ENCODE measurements at places on chromosomes 11 and 22. TPM values are rescaled to one million over a fixed set of nuclear protein-coding genes. Genes with fewer than 3 reads are reported as not detected.

Gene BTBD10
- 25.7 TPM for total RNA-seq

Gene SLC22A9
- total RNA-seq, result not detected

Gene TMPRSS6
- 1.1 TPM for total RNA-seq

Gene TPH1
- total RNA-seq, result 0.21 TPM

Gene SHANK2
- not detected for total RNA-seq

Gene SHISA8
- not detected for total RNA-seq

Gene FADD
- 37.8 TPM for total RNA-seq

Gene OR51I1
- total RNA-seq, result not detected

DNA sequence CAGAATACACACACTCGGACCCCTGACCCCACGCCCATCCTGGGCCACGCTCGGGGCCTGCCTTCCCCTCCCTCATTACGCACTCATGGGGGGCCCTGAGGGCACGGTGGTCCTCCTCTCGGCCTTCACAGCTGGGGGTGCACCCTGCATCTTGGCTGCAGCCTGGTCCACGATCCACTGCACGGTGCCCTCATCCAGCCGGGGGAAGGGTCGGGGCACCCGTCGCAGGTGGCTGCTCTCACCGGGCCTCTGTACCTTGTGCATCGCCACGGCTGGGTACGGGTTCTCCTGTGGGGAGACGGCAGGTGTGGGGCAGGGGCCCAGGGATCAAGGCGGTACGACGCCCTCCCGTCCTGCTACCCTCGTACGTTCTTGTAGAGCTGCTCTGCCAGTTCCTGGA, 10.4 kb downstream of the SBF1 start:
- DNase-seq, result no peak

DNA sequence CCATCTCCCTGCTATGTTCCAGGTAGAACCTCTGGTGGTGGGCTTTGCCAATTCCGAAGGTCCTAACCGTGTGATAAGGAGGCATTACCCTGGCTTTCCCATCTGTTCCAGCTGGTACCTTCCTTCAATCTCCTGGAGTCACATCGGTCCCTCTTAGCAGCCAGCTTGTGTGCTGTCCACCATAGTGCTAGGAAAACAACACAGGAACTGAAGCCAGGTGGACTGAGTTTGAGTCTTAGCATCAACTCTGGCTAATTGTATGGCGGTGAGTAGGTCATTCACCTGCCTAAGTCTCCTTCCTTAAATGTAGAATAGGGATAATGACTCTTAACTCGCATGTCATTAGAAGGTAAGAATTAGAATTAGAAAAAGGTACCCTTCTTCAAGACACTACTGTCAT, 159.6 kb upstream of the E2F8 start:
- no peak for DNase-seq

DNA sequence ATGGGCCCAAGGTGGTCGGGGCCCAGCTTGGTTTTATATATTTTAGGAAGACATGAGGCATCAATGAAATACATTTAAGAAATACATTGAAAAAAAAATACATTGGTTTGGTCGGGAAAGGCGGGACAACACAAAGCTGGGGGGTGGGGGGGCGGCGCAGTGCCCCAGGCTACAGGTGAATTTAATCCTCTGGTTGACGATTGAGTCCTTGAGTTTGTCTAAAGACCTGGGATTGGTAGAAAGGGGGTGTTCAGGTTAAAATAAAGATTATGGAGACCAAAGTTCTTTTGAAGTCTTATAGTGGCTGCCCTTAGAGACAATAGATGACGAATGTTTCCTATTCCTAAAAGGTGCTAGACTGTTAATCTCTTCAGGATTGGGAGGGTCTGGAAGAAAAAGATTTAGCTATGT, 3.1 kb downstream of the IFITM1 start:
- DNase-seq, result no peak

GRCh38 chr22:33188326-33188725, 130.1 kb upstream of the SYN3 start:
- DNase-seq, result no peak

DNA sequence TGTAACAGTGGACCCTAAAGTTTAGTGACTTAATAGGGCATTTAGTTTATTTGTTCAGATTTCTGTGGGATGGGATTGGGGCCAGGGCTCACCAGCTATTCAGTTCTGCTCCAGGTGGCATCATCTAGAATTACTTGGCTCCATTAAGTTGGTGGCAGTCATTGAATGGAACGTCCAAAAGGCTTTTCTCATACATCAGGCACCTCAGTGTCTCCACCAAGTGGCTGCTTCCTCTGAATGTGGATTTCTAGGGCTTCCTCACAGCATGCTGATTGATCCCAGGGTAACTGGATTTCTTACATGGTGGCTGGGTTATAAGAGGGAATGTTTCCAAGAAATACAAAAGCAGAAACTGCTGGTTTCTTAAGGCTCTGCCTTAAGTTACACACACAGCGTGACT, 34.7 kb downstream of the USP47 start:
- no peak for DNase-seq

DNA sequence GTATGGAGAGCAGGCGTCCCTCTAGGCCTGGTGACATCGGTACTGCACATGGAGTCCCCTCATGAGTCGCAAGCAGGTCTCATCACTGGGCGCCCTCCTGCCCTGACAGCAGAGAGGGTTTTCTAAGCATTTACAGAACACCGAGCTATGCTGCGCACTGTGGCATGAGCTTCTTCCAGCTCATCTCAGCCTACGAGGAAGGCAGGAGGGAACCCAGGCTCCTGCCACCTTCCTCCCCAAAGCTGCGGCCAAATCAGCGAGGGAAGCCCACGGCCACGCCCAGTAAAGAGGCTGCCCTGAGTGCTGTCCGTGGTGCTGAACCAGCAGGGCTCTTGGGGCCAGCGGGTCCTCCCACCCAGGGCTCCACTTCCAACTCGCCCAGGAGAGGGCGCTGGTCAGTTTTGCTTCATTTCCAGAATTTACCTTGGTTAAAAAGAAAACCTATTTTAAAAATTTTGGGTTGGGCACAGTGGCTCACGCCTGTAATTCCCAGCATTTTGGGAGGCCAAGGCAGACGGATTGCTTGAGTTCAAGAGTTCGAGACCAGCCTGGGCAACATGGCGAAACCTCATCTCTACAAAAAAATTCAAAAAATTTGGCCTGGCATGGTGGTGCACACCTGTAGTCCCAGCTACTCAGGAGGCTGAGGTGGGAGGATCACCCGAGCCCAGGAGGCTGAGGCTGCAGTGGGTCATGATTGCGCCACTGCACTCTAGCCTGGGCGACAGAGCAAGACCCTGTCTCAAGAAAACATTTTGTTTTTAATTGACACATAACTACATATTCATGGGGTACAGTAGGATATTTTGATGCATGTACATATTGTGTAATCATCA, 34.2 kb downstream of the PHF21B start:
- DNase-seq, result peak; percentile 89

DNA sequence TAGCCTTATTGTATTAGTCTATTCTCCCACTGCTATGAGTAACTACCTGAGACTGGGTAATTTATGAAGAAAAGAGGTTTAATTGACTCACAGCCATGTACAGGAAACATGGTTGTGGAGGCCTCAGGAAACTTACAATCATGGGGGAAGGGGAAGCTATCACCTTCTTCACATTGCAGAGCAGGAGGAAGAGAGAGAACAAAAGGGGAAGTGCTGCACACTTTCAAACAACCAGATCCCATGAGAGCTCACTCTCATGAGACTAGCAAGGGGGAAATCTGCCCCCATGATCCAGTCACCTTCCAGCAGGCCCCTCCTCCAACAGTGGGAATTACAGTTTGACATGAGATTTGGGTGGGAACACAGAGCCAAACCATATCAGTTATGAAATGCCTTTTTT, 179.4 kb downstream of the ARHGAP42 start:
- no peak for DNase-seq

- DNase-seq, result no peak
Observed at GRCh38 chr11:110501428-110501827, 71.7 kb downstream of the FDX1 start.

Measured in activated CD8-positive, alpha-beta T cell treated with anti-CD3 and anti-CD28 coated beads, Interleukin-2, amount 10 ng/mL, durations not matched to agents 7 days and 5 days (primary cell).